ENCODE measurements at places on chromosomes 3 and 15.
A peak's percentile ranks its signal among the peaks of the same experiment; 100 is the strongest.

GRCh38 chr3:120450600-120451271, at the start of gene FSTL1:
Gene FSTL1 (minus strand): TSS chr3:120450992. CDS start chr3:120450746, 246 bp downstream.
- peak; percentile 50 for DNase-seq

- DNase-seq, result no peak
These were observed 221.9 kb upstream of the ALCAM start for GRCh38 chr3:105144837-105145236.

- no peak for DNase-seq
These were observed 74.9 kb downstream of the PFN2 start for GRCh38 chr3:149895769-149896168.

GRCh38 chr3:178388473-178388872, 147.8 kb upstream of the KCNMB2 start:
- no peak for DNase-seq
